Activated T-cell treated with anti-CD3 and anti-CD28 coated beads for 24 hours (primary cell): ENCODE measurements at places on chromosomes 1 and 21.

GRCh38 chr1:163970151-163970550 lies 588.8 kb upstream of the PBX1 start:
- DNase-seq = no peak

- no peak for DNase-seq
Observed at GRCh38 chr1:10640843-10641553, 155.4 kb downstream of the CASZ1 start.

DNA sequence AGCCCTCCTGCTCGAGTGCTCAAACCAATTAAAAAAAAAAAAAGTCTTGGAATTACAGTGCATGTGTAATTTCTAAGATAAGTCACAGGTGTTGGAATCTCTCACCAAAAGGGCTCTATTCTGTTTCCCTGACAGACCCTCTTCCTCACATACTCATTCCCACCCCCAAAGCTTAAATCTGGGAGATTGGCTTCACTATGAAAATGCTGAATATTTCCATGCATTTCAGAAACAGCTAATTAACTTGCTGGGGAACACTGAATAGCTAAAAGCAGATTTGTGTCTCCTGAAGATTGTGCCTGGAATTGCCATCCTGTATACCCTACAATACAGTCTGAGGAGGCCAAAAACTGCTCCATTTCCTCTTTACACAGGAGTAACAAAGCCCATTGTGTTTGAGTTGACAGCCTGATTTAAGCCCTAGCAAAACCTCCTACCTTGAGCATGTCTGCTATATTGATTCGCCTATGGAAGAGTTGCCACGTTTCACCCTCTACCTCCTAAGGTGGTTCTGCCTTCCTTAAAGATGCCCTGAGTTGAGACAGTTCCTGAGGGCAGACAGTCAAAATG lies 1.4 kb upstream of the PIK3R3 start:
- DNase-seq = no peak

- DNase-seq = no peak
Observed at GRCh38 chr1:32204943-32205361, 519 bp upstream of the IQCC start.

DNA sequence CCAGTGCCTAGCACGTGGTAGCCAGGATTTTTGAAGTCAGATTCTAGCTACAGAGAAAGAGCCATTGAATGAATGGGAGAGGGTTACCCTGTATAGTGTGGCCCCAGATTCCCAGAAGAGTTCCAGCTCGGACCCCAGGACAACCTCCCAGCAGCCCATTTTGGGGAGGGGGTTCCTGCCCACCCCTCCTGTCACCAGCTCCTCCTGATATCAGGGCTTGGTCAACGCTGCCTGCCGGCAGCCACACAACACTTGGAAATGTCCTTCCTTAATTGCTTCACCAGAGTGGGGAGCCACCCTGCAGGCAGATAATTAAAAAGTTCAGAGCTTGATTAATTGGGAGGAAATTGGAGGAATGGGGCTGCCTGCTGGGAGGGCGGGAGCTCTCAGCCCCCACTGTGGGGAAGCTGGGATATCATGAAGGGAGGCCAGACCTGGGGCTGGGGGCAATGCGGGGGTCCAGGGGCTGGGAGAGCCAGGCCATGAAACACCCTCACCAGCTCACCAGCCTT lies 120.5 kb downstream of the LACTBL1 start:
- DNase-seq = no peak

- no peak for DNase-seq
Observed at GRCh38 chr21:39048064-39048463, 135.2 kb downstream of the PSMG1 start.

DNA sequence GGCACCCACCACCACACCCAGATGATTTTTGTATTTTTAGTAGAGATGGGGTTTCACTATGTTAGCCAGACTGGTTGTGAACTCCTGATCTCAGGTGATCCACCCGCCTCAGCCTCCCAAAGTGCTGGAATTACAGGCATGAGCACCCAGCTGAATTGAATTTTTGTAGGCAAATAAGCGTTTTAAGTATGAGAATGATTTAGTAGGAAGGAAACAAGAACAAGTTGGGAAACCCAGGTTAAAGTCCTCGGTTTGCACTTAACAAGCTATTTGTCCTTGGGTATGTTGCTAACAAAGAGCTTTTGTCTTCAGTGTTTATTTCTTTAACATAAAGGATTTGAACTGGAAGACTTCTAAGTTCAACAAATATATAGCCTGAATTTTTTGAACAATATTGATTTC lies 23.9 kb downstream of the BTF3L4 start:
- no peak for DNase-seq
